ENCODE measurements at places on chromosomes 3 and 15. TPM values are rescaled to one million over a fixed set of nuclear protein-coding genes. Genes with fewer than 3 reads are reported as not detected.

Gene EPHB1
- 0.71 TPM for polyA plus RNA-seq

Gene GOLGA6L7
- polyA plus RNA-seq: not detected

Gene SCAMP5
- 0.24 TPM for polyA plus RNA-seq

Gene POPDC2
- polyA plus RNA-seq: 2.2 TPM

Gene ADGRG7
- polyA plus RNA-seq: not detected

Gene AP4E1
- 2.5 TPM for polyA plus RNA-seq

Gene HMCES
- 40.1 TPM for polyA plus RNA-seq

Gene ZNF639
- polyA plus RNA-seq: 59.4 TPM

Gene SLC6A6
- 7.6 TPM for polyA plus RNA-seq

Gene CELSR3
- polyA plus RNA-seq: 0.59 TPM

Gene ALPK3
- polyA plus RNA-seq: not detected

Gene GRM2
- polyA plus RNA-seq: not detected

Gene PLA2G4E
- polyA plus RNA-seq: not detected

Gene IL16
- 301 TPM for polyA plus RNA-seq

Gene CILP
- not detected for polyA plus RNA-seq

Gene MST1
- polyA plus RNA-seq: 1.3 TPM

Gene CAMKV
- polyA plus RNA-seq: not detected

Gene CLSTN2
- not detected for polyA plus RNA-seq

Gene C2CD4B
- polyA plus RNA-seq: not detected

Gene SERPINI2
- polyA plus RNA-seq: not detected

Gene CYP1A2
- polyA plus RNA-seq: not detected

Data from IgD-negative memory B cell (primary cell).